A673 (cell line): ENCODE measurements at places on chromosomes 4 and X.

DNA sequence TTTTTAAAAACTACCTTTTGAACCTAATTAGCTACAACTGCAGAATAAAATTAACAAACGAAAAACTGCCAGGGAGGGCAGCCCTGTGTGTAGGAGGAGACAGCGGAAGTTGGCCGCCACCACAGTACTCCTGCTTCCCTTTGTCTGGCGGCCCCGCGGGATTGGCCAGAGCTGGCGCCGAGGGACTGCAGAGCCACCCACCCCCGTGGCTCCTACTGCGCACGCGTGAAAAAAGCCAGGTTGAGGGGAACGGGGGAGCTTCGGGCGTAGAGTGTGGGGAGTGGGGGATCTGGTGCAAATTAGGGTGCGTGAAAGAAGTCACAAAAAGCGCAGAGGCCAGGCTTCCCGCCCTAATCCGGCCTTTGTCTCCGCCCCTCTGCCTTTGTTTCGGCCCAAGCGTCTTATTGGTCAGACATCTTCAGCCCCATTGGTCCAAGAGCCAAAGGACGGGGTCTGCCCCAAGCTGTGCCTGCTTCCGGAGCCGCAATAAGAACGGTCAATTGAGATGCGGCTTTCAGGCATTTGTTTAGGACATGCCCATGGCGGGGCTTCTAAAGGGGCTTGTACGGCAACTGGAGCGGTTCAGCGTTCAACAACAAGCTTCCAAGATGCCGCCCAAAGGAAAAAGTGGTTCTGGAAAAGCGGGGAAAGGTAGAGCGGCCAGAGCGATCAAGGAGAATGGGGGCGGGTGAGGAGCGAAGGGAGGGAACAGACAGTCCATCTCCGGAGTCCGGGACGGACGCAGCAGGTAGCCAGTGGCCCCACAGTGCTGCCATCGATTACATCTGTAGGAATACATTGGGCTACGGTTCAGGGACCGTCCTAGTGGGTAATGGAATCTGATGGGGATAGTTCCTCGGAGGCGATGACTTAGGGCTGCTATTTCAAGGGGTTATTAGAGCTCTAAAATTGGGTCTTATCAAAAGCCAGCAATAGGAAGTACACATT lies at the start of gene PIN4:
TSS of gene PIN4 (plus strand) at position 580 of the 948 bp plus-strand sequence. CDS start at position 609, 29 bp downstream.
- no peaks in the 10 kb centered on the region for H3K36me3 ChIP-seq
- no peaks in the 10 kb centered on the region for H3K27me3 ChIP-seq
- peak within 1 kb of the TSS; percentile 85 for H3K27ac ChIP-seq
- no peaks in the 10 kb centered on the region for H3K4me1 ChIP-seq
- DNase-seq = peak; percentile 97

DNA sequence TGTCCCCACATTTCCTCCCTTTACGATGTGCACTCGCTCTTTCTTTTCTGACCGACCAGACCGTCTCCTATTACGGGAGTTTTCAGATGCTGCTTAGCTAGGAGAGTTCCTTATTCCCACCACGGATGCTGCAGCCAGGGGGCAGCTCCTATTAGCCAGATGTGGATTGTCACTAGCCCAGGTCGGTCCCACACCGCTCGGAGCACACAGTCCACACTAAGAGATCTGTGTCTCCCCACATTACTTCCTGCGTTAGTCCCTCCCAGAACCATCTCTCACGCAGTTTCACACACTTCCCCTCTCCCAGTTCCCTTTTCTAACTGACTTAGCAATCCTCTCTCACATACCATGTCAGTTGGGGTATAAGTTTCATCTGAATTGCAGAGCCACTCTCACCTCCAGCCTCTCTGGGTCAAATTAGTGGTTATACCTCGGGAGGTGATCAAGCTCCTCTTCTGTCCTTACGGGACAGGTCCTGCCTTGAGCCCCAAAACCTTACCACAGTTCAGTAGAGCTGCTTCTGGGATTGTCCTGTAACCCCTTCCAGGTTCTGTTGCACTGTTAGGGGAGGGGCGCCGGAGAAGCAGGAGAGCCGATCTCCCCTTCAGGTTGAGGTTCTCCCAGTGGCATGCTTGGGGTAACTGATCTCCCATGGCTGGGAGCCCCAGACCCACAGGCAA lies 28.2 kb downstream of the SULT1E1 start:
- no peak overlapping the region for H3K4me3 ChIP-seq
- H3K4me1 ChIP-seq = peaks cover 12% of the 10 kb centered on the region
- no peak overlapping the region for H3K27ac ChIP-seq

DNA sequence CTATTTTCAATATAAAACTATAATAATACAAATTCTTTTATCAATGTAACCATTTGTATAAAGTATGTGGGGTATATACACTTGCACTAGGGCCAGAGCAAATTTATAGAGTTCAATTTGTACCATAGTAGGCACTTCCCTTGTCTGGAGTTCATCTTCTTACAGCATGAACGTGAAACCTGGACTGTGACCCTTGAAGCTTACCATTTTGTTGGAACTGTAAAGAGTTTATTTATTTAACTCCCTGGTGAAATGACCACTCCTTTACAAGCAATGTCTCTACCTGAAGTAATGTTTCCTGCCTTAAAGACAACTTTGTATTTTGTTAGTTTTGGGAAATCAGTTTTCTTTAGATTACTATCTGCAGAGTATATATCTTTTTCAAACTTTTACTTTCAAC lies 188.2 kb downstream of the ARAP2 start:
- DNase-seq = no peak
- H3K27me3 ChIP-seq = no peaks in the 10 kb centered on the region
- H3K4me1 ChIP-seq = no peaks in the 10 kb centered on the region
- H3K36me3 ChIP-seq = no peaks in the 10 kb centered on the region
- no peak overlapping the region for H3K4me3 ChIP-seq

GRCh38 chr4:158770671-158771070 lies 1.8 kb downstream of the FNIP2 start:
- H3K27ac ChIP-seq = no peak overlapping the region
- no peaks in the 10 kb centered on the region for H3K36me3 ChIP-seq
- DNase-seq = no peak
- H3K4me1 ChIP-seq = peaks cover 9% of the 10 kb centered on the region
- no peak overlapping the region for H3K4me3 ChIP-seq
- peaks cover 7% of the 10 kb centered on the region for H3K27me3 ChIP-seq
